ENCODE measurements at places on chromosomes 2 and 18.
A peak's percentile ranks its signal among the peaks of the same experiment; 100 is the strongest.

DNA sequence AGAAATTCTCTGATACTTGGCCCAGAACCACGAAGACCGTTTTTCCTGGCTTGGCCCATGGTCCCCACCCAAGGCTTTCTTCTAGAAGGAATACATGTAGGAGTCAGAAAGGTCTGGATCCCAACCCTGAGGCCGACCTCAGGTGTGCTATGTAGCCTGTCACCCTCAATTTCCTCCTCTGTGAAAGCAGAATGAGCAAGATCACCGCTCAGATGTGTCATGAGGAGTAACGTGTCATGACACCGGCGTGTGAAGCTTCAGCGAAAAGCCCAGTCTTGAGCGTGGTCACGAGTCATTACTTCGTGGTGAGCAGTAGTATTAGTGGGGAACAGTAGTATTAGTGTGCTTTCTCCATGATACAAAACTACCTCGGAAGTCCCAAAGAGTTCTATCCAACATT is 103.4 kb downstream of the ALPK2 start:
- peak; percentile 72 for DNase-seq

DNA sequence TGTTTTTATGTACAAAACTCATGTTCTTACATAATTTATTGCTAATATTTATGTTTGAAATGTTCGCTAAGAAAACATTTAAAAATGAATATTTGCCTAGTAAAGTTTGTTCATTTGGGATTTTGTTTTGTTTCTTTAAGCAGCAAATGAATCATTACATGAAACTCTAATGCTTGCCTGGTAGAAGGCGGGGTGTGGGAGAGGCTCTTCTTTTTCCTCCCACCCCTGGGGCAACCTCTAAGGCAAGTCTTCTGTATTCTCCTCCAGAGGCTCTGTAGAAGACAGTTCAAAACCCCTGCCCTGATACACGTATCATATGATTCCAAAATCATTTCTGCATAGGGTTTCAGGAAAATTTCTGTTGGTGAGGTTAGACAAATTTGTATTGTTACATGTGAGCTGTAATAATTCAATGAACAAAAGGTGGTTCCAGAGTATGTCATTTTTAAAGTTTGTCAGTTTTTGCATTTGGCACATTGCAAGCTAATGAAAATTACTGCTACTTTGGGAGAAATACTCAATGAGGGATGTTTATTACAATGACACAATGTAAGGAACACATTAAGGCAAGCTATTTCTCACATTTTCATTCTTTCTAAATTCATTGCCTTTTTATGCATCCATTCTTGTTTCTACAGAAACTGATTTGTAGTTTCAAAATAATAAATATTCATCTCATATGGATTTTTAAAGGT is 302.3 kb upstream of the UBE2E3 start:
- DNase-seq: no peak

DNA sequence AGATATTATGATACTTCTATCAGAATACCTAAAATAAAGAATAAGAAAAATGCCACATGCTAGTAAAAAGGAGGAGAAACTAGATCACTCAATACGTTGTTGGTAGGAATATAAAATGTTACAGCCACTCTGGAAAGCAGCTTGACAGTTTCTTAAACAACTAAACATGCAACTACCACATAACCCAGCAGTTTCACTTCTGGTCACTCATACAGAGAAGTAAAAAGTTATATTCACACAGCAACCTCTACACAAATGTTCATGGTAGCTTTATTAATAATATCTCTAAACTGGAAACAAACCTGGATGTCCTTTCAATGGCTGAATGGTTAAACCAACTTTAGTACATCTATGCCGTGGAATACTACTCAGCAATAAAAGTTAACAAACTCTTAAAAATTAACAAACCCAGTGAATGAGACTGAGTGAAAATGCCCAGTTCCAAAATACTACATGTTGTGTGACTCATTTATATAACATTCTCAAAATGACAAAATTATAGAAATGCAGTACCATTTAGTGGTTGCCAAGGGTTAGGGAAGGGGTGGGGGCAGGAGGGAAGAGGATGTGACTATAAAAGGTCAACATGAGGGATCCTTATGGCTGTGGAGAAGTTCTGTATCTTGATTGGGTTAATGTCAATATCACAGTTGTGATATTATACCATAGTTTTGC is 124.1 kb downstream of the MMADHC start:
- DNase-seq: no peak

DNA sequence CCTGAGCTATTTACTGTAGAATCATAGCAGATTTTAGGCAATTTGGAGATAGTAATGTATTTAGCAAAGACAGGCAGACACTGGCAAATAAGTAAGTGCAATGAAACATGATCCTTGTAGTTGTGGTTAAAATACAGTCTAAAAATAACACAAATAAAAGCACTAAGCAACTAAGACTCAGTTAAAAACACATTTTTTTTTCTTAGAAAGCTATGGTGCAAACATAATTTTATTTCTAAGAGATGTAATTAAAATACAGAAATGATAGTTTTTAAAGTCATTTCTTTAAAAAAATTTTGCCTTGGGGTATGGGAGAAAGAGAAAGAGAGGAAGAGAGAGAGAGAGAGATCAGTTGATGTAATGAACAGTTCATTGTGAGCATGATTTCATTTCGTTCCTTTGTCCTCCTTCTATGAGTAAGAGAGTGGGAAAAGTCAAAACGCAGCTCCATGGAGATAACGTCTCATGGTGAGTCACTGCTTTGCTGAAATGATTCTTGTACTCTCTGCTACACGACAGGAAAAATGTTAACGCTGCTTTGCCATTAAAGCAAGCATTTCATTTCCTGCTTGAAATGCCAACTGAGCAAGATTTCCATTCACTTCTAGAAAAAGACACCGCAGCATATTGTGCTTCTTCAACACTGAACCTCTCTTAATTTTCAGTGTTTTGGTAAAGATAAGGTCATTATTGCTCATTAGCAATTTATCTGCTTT is 61.3 kb upstream of the PGAP1 start:
- DNase-seq: peak; percentile 28

- DNase-seq: peak; percentile 20
These were observed 189.8 kb downstream of the NCK2 start for GRCh38 chr2:105934467-105934866.

GRCh38 chr2:30765191-30765590 is 42.1 kb downstream of the CAPN13 start:
- no peak for DNase-seq

DNA sequence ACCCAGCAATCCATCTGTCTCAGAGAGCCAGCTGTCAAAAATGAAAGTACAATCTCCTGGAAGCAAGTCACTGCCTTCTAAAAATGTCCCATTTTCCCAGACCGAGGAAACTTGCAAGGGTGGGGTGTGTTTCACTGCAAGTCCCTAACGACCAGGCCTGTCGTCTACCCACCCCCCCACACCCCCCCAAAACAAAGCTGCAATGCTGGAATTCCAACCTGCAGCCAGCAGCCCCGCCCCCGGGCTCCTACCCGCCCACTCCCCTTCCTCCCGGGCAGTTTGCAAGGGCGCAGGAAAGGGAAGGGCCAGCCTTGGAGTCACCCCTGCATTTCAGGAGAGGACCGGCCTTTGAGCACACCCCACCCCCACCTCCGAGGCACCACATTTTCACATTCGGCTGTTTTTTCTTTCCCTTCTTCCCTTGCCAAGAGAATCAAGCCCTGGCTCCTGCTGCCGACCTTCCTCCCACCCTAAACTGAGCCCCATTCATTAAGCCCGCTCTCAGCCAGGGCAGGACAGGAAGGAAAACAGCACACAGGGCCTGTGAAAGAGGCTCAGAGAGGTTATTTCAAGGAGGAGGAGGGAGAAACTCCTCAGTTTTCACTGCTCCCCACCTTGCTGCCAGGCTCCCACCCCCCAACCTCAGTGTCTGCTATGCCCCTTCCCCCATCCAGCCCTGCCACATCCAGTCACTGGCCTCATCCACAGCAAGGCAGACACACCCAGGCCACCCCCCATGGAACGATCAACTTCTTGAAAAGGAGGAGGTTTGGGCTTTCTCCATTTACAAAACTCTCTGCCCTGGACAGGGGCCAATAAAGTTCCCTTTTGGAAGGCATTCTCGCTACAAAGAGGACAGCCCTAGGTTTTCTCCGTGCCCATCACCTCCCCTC is 11.3 kb downstream of the SMAD7 start:
- DNase-seq: no peak

GRCh38 chr2:48228345-48228684 is 301.6 kb upstream of the STON1 start:
- no peak for DNase-seq

DNA sequence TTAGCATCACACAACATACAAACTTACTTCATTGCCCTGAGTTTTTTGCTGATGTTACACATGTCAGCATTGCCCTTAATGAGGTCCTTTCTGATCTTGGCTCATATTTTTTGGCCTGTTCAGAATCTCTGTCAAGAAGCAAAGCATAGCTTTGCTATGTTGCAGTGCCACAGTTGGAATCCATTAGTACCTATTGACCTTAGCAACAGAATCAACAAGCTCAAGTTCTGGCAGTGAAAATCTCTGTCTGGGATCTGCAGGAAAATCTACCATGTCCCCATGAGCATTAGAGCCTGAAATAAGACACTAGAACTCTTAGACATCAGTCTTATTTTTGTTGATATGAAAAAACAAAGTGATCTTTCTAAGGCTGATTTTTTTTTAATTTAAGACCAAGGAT is 105.6 kb upstream of the FHL2 start:
- no peak for DNase-seq

DNA sequence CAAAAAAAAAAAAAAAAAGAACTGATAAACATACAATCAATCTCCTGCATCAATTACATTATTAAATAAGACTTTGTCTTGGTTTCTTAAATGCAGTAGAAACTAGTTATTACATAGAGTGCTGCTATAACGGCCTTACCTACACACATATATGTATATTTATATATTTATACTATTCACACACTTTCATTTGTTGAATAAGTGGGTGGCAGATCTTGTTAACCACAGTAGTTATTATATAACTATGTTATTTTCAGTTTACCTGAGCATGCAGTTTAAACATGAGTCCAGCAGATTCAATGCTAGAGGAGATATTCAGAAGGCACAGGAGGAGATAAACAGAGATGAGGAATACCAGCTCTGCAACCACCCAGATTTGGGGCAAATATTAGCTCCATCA is 81.5 kb upstream of the CD226 start:
- DNase-seq: no peak

- no peak for DNase-seq
These were observed 137.6 kb upstream of the ALPP start for GRCh38 chr2:232240906-232241305.

DNA sequence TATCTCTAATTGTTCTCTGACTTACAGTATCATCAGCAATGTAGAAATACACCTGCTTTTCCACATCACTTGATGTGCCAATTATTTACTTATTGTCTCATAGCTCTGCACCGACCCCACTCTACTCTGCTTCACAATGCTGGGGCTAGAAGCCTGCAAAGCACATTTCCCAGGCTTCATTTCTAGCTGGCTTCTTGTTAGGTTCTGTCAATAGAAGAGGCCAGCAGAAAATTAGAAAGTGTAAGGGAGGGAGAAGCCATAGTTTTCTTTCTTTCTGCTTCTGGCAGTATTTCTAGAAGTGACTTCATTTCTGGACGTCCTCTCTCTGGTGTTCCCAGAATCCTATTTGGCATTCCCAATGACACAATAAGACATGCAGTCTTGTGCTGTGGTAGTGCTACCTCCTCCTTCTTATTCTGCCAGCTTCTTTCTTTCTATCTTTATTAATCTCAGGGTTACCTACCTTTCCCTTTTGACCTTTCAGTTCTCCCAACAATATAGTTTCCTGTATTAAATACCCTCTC is 12.5 kb upstream of the TANC1 start:
- no peak for DNase-seq

DNA sequence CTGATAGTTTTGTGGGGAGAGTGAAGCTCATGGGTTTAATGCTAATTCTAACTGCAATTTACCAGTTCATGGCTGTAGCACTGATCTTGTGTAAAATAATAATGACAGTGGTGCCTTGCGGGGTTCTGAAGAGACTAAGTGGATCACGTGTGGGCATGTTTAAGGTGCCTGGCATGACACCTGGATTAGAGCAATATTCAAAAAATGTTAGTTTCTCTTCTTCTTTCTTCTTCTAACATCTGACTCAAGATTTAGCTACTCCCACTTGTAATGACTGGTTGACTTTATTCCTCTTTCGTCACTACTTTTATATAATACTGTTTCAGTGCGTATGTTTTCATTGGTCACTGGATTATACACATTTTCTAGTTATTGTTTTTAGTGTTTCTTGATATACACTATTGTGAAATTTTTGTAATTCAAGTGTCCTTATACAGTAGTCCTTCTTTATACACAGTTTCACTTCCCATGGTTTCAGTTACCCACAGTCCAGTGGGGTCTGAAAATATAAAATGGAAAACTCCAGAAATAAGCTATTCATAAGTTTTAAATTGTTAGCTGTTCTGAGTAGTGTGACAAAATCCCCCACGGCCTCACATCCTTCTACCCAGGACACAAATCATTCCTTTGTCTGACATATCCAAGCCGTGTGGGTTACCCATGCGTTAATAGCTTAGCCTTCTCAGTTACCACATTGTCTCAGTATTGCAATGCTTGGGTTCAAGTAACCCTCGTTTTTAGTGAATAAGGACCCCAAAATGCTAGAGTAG is 662.2 kb upstream of the CNTNAP5 start:
- no peak for DNase-seq

GRCh38 chr18:45291621-45292615 is 323.4 kb upstream of the SLC14A2 start:
- no peak for DNase-seq

DNA sequence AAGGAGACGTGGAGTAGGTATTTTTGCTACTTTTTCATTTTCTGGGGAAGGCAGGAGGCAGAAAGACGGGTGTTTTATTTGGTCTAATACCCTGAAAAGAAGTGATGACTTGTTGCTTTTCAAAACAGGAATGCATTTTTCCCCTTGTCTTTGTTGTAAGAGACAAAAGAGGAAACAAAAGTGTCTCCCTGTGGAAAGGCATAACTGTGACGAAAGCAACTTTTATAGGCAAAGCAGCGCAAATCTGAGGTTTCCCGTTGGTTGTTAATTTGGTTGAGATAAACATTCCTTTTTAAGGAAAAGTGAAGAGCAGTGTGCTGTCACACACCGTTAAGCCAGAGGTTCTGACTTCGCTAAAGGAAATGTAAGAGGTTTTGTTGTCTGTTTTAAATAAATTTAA is 3.4 kb downstream of the FZD7 start:
- DNase-seq: no peak

GRCh38 chr2:74249406-74250122 is 51.1 kb downstream of the MTHFD2 start:
- DNase-seq: no peak

DNA sequence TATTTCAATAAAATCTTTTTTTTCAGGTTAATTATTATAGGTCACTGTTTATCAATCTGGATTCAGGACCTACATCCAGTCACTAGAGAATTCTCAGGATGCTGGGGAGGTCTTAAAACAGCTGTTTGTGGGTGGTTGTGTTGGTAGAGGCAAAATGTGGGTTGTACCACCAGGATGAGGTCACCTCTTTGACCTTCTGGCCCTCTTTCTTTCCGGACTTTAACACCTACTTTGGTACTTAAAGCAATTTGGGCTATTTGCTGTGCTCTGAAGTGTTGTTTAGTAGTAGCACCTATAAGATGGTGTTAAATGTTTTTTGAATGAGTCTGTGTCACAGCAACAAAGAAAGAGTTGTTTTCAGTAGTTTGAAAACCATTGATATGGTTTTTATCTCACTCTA is 14.6 kb downstream of the EML4 start:
- DNase-seq: no peak

GRCh38 chr2:216855605-216856004 is 4.3 kb downstream of the TNP1 start:
- DNase-seq: no peak

All from stimulated activated CD4-positive, alpha-beta T cell treated with anti-CD3 and anti-CD28 coated beads, Interleukin-15, amount 100 ng/mL, for 48 hours (primary cell).